ENCODE measurements at places on chromosomes 4 and X.
A peak's percentile ranks its signal among the peaks of the same experiment; 100 is the strongest.

DNA sequence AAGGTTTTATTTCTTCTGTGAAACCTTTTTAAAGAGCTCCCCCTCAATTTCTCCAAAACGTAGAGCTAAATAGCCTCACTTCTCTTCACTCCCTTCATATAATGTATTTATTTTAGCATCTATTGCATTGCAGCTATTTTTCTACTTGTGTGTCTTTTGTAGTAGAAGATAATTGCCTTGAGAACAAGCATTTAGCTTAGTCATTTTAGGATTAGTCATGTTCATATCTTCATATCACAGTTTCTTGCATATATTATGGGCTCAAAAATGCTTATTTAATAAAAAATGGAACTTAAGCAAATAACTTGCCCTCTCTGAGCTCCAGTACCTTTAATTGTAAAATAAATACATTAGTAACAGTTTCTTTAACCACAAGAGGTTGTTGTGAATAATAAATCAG, 72.1 kb upstream of the SPANXC start:
- DNase-seq: no peak

DNA sequence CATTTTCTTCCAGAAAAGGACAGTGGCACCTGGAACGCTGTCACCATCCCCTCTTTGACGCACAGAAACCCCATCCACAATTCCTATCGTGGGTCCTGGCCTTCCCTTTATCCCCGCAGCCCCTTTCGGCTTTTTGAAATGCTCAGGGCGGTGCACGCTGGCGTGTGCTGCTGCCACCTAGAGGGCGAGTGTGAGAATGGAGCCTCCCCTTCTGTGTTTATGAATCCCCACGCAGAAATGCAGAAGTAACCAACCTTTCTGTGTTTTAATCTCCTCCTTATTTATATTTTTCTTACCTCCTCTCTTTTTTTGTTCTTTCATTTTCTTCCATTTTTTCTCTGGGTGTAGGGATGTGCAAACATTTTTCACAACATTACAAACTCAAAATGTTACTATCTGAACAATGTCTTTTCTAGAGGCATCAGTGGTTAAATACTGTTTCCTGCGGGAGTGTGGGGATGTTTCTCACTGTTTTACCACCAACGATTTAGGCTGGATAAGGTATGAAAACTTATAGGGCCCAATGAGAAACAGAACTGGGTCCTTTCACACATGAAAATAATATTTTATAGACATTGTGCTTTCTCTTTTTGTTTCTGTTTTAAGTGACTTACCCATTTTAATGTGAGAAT, 50.0 kb downstream of the TMA16 start:
- peak; percentile 71 for DNase-seq

GRCh38 chr4:42510225-42510624, 112.9 kb downstream of the SHISA3 start:
- DNase-seq: no peak

- no peak for DNase-seq
Measured at GRCh38 chrX:39875834-39876628, 221.7 kb downstream of the BCOR start.

GRCh38 chr4:131091896-131092295, 1995.9 kb downstream of the C4orf33 start:
- no peak for DNase-seq

DNA sequence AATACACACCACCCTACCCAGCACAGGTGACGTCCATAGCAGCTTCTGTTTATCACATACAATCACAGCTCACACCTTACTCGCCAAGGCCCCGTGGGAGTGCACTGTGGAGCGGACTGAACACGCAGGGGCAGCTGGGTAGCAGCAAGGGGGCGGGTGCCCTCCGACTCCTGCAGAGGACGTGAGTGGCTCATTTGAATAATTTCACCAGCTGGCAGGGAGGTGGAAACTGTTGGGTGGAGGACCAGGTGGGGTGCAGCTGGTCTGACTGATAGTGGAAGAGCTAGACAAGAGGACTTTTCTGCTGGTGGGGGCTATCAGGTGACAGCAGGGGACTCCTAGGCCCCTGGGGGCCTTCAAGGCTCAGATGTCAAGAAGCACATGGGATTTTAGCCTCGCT, 16.3 kb downstream of the MAN2B2 start:
- no peak for DNase-seq

DNA sequence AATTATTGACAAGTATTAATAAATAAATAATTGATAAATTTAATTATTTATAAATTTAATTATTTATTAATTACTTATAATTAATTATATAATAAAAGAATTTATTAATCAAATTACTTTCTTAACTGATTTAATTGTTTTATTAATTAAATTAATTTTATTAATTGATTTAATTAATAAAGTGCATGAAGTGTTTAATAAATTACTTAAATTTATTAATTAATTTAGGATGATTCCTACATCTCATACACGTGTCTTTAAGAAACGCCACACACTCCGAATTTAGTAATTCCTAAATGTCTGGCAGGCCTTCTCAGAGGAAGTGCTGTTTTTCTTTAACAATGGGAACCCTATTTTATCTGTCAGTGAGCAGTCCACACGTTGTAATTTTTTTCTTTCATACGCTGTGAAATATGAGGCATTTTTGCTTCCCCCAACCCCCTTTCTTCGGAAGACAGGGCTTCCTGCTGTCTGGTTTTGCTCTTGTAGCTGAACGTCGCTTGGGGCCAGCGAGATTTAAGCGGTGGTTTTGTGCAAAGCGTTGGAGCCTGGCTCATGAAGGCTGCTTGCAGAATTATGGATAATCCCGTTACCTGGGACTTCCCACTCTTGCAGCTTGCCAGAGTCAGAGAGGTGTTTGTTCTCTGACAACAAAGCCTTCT, 46.8 kb downstream of the CRLF2 start:
- peak; percentile 43 for DNase-seq

DNA sequence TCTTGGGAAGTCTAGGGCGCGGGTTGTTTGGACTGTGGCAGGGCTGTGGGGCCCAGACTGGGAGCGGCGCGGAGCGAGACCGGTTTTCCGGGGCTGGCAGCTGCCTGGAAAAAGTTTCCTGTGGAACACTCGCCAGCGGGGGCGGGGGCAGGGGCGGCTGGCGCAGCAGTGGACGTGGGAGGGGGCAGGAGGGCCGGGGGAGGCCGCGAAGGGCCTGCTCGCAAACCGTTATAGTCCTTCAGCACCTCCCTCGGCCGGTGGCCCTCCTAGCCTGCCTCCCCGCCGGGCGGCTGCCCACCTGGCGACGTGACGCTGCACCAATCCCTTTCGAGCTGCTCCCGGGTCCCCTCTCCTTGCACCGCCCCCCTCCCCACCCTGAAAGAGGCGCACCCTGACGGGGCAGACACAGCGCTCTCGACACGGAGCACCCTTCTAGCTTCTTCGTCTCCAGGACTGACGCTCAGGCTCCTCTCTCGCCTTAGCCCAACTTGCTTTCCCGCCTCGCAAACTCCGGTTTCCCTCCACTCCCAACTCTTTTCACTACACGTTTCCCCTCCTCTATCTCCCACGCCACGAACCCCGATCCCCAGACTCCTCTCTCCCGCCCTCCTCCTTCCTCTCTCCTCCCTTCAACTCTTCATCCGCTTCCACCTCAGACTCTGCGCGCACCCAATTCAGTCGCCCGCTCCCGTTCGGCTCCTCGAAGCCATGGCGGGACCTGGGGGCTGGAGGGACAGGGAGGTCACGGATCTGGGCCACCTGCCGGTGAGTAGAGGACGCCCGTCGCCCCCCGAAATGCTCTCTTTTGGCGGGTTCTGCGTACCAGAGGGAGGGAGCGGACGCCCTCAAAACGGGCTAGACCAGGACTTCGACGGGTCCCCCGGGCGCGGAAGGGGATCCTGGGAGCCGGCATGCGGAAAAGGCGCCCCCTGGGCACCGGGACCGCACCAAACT, at the start of gene NRK:
TSS of gene NRK (plus strand) at position 402 of the 954 bp plus-strand sequence. CDS start at position 709, 307 bp downstream.
- DNase-seq: no peak

- no peak for DNase-seq
Measured at GRCh38 chr4:100289530-100289888, 99.2 kb upstream of the DDIT4L start.

DNA sequence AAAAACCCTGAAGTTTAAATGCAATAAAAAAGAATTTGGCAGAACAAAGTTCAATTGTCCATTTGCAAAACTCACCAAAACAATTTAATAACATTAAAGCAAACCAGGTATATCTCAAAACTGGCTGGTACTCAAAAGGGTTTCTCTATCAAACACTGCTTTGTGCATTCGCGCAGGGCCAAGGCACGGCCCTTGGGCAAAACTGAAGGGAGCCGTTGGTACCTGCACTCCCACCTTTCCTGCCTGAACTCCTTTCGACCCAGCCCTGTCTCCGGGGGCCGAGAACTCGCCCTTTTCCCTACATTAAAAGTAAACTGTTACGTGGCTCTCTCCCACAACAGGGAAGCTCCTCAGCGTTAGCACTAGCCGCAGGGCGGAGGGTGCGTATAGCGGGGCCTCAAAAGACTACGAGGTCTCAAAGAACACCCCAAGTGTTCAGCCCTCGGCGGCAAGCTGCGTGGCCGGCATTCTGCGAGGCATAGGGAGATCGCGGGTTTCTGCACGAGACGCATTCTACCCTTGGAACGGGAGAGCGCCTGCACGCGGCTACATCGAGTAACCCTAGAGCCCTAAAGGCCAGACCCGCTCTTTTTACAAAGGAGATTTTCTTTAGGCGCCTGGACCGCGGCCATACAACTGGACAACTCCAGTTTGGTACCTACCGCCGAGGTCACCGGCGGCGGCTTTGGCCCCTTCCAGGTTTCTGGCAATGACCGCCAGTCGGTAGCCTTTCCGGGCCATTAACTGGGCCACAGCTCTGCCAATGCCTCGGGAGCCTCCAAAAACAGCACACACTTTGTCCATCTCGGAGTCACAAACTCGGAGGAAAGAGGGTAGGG, 550 bp downstream of the CBR4 start:
- peak; percentile 67 for DNase-seq

DNA sequence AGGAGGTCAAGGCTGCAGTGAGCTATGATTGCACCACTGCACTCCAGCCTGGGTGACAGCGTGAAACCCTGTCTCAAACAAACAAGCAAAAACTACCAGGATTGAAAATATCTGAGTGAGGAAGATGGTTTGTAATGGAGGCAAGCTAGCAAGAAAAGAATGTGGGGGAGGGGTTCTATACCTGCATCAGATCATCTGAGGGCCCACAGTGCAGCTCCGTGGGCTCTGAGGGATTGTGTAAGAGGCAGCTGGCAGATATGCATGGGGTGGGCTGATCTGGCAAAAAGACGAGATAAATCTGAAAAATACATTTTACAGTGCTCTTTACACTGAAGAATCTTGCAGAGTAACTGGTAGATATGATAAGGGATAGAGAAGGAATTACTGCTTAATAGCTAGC, 28.9 kb upstream of the CHRNA9 start:
- no peak for DNase-seq

GRCh38 chr4:16417198-16417597, 190.9 kb upstream of the TAPT1 start:
- DNase-seq: no peak

DNA sequence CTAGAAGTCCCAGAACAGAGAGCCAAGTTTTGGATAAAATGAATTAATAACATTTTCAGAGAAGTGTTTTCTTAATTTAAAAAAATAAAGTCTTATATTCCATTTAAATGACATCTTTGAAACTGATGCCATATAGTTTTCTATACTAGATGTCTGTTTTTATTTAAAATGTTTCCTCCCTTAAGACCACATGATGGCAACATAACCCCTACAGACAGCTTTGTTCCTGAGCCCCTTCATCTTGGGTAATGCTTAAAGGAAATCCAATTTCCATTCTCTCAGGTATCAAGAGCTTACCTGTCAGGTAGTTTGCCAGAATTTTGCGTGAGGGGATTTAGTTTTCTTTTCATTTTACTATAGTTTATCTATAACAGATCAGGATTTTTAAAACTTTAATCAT, 181.4 kb upstream of the UGT8 start:
- DNase-seq: no peak

- DNase-seq: no peak
Measured at GRCh38 chrX:24347881-24348280, 12.6 kb upstream of the SUPT20HL1 start.

GRCh38 chr4:73080789-73081188, 11.3 kb upstream of the COX18 start:
- no peak for DNase-seq

DNA sequence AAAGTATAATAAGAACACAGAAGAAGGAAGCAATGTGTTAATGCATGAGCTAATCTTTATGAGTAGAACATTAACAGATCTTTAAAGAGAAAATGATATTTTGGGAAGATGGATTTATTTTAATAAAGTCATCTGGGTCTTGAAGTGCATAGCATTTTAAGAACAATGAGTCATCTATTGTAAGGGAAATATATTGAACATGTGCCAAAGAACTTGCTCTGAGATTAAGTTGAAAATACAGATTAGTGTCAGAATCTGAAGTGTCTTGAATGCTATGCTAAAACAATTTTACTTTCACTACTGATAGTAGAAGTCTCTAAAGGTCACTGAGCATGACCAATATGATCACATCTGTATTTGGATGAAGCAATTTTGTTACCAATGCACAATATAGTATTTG, 776.7 kb upstream of the GRID2 start:
- no peak for DNase-seq

- DNase-seq: no peak
Measured at GRCh38 chr4:102137217-102137616, 208.1 kb downstream of the SLC39A8 start.

DNA sequence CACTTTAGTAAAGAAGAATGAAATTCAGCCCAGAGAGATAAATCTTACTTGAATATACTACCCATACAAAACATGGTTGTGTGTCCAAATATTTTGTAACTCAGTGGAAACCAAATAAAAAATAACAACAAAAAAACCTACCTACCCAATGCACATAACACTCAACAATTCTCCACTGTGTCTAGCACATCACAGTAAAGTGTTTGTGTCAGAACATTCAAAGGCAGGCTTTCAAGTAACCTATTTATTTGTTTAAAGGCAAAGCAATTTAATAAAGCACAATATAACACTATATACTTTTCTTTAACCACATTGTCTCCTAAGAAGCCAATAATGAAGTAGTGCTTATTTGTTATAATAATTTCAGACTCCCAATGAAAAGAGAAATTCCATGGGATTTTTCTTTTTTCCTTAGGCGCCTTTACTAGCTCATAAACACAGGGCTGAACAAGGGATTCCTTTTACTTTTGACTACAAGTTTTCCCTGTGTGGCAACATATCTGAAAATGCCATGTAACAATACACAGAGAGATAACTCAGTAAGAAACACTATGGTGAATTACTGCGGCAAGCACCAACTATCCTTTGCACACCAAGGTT, 13.7 kb downstream of the RASGEF1B start:
- no peak for DNase-seq

DNA sequence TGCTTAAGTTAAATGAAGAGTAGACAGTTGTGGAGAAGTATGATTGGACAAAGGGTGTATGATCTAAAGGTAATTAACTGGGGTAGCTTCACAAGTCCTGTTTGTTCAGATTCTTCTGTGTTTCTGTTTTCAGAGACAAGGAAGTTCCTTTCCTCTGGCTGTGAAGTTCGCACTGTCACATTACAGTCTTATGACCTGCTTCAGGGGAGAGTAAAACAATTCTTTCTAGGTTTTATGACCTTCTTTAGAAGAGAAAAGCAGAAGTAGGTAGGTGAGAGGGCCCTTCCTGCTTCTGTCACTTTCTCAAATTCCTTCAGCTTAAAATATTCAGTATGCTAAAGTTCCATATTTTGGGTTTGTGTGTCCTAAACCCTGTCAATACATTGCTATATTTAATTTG, 211.9 kb downstream of the SOX3 start:
- no peak for DNase-seq

- no peak for DNase-seq
Measured at GRCh38 chrX:65045001-65045400, 68.8 kb upstream of the ZC4H2 start.

- DNase-seq: peak; percentile 62
Measured at GRCh38 chr4:76585897-76586360, 150.9 kb downstream of the SHROOM3 start.

Data from activated CD8-positive, alpha-beta T cell treated with anti-CD3 and anti-CD28 coated beads for 36 hours (primary cell).